ENCODE measurements at places on chromosomes 7 and 10.

DNA sequence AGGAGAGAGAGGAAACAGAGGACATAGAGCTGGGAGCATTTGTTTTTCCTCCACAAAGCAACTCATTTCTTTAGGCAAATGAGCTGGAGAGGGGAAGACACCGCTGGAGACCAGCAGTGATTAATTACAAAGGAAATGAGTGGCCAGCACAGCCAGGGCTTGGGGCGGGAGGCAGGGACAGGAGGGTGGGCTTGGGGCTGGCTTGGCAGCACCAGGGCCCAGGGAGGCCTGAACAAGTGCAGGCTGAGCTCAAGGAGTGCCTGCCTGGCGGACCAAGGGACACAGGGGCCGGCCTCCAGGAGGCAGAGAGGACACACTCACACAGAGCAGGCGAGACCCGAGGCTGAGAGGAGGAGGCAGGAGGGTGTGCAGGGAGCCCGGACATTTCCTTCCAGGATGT is 149.0 kb upstream of the UNC5B start:
- no peak for DNase-seq

DNA sequence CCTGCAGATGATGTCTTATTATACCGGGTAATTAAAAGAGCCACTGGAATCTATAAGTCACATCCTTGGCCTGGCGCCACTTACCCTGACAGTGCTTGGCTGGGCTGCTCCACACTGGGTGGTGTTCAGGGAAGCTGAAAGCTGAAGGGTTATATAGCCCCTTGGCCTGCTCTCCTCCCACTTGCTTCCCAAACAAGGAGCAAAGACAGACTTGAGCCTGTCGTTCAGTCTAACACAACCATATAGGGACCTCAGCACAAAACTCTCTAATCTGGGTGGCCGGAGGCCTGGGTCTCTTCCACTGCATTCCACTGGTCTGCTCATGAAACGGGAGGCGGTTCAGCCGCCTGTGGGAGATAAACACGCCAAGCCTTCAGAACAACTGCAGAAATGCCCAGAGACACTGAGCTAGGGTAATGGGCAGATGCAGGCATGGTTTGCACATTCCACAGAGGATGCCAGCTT is at the start of gene ACTA2:
TSS of gene ACTA2 (minus strand) at position 127 of the 465 bp plus-strand sequence. CDS start 3,843 bp downstream, outside the sequence.
- no peak for DNase-seq

DNA sequence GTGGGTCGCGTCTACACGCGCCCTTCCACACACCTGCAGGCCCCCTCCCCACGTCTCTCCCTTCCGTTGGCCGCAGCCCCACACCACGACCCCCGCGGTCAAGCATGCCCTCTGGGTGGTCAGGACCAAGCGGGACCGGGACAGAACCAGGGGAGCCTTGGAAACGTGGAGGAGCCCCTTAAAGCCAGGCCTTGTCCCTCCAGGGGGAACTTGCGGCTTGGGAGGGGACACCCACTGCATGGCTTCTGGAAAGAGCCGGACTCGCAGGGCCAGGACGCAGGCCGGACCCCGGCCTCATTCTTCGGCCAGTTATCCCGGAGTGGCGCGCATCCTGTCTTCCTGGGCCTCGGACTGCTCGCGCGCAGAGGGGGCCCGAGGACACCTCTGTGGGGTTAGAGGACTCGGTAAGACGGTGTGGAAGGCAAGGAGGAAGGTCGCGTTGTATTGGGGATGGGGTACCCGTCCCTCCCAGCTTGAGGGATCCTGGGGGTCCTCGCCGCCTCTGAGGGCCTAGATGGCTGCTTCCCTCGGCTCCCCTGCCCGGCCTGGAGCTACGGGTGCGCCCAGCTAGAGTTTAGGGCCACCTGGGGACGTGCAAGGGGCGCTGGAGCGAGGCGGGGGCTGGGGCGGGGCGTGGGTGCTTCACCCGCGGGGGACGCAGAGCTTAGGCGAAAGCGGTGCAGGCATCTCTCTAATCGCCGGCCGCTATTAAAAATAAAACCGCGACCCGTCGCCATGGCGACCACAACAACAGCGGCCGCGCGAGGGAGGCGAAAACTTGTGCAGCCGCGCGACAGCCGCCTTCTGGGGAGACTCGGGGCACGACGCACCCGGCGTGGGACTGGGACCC is 1.8 kb upstream of the PDGFA start:
- no peak for DNase-seq

GRCh38 chr10:20202337-20202736 is 386.1 kb downstream of the PLXDC2 start:
- no peak for DNase-seq

DNA sequence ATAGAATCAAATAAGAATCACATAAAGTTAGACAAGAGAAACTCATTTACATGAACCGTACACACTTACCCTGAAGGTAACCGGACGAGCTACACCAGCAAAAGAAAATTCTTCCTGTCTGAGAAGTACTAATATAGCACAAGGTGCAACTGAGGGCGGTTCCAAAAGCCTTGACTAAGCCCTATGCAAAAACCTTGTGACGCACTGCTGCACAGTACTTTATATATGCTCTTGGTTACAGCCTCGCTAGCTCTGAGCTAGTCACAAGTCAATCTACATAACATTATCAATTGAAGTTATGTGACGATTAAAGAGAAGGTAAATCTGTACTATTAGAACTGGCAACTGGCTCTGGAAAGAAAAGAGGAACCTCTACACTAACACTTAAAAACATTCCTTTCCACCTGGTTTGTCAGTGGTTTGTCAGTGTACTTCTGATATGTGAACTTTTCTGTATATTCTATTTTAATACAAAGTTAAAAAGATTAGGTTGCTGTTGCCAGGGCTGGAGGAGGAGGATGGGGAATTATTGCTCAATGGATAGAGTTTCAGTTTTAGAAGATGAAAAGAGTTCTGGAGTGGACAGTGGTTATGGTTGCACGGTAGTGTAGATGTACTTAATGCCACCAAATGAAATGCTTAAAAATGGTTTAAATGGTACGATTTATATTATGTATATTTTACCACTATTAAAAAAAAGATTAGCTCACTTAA is 21.6 kb downstream of the NT5C3A start:
- DNase-seq: peak; percentile 18

GRCh38 chr7:47962262-47962661 is 14.0 kb upstream of the PKD1L1 start:
- no peak for DNase-seq

DNA sequence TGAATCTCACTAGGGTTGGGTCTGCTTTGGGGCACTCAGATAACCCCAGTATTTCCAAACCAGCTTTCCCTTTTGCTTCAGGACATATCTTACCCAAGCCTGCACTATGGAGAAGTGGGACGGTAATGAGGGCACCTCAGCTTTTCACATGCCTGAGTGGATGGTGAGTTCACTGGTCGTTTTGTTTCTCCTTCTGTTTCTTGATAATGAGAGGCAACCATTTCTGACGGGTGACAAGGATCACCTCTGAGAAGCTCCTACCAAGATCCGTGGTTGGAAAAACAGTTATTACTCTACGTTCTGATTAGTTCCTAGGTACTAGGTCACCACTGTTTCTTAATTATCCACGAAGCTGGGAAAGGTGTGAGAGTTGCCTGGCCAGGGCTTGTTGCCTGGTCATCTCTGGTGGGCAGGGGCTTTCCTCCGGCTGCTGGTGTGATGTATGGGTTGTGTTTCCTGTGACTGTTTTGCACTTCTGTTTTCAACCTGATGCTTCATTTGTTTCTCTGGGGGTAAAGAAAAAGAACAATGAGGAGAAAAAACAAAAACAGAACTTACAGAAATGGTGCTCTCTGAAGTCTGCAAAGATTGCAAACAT is 65.7 kb upstream of the STRIP2 start:
- no peak for DNase-seq

- DNase-seq: no peak
These were observed 330.1 kb upstream of the LRGUK start for GRCh38 chr7:133796782-133797745.

DNA sequence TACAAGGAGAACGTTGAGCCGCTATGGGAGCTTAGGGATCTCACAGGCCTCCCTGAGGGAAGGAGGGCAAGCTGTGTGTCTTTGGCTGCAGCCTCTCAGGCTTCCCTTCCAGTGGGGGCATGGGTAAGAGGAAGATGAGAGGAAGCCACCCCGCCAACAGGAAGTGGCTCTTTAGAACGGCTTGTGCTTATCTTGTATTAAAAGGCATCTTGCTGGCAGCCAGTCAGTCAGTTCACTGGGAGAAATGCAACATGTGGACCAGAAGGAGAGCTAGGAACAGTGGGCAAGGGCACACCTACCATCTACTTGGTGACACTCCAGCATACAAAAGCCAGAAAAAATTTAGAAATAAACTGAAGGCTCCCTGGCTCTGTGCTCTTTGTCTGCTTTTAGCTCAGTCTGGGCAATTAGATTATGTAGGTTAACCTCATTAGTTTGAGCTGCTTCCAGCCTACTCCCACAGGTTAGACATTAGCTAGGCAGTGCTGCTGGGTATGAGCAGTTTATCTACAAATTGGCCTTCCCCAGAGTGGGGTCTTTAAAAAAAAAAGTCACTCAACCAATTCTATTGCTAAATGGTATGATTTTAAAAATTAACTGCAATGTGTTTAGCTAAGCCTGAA is 595.9 kb downstream of the KCNMA1 start:
- DNase-seq: no peak

- DNase-seq: peak; percentile 23
These were observed 33.9 kb upstream of the SLC29A3 start for GRCh38 chr10:71285180-71285545.

DNA sequence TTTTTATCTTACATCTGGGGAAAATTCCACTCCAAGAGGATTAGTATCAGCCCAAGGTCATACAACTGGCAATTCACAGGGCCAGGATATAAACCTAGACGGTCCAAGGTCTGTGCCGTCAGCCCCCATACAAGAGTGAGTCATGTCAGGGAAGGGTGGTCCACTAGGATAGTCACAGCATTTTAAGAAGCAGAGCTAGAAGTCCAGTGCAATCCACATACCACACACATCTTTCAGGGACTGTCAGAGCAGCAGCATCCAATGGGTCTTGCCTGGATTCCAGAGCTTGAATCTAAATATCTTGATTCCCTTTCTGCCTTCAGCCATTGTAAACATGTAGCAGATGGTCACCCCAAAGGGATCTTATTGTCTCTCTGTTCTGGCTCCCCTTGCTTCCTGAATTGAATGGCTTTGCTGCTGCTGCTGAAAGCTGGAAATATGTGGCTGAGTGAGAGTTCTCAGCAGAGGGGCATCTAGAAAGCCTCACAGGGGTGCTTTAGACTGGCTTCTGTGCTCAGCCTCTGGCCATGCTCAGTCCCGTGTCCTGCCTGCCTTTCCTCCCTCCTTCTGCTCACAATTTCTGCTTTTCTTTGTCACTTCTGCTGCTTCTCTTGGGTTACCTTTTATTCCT is 9.9 kb upstream of the OR6V1 start:
- no peak for DNase-seq

DNA sequence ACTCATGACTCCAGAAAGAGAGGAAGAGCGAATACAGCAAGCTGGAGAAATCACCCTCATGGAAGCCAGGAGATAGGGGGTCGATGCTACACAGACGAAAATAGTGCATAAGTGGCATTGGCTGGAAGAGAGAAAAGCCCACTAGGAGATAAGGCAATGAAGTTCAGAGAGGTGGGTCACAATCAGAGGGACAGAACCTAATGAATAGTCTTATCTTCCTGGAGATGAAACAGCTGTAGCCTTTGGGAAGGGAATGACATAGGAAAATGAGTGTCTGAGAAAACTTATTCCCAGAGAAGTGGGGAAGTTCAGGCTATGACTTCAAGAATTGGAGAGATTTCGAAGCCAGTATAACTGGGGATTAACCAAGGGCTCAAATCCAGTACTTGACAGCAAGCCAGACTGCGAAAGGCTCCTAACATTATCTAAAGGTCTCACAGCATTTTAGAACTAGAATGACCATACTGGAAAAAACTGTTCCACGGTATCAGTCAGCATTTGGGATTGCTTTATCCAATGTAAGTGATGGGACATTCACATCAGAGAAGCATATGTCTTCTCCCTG is 211.1 kb downstream of the ZNF365 start:
- DNase-seq: no peak

DNA sequence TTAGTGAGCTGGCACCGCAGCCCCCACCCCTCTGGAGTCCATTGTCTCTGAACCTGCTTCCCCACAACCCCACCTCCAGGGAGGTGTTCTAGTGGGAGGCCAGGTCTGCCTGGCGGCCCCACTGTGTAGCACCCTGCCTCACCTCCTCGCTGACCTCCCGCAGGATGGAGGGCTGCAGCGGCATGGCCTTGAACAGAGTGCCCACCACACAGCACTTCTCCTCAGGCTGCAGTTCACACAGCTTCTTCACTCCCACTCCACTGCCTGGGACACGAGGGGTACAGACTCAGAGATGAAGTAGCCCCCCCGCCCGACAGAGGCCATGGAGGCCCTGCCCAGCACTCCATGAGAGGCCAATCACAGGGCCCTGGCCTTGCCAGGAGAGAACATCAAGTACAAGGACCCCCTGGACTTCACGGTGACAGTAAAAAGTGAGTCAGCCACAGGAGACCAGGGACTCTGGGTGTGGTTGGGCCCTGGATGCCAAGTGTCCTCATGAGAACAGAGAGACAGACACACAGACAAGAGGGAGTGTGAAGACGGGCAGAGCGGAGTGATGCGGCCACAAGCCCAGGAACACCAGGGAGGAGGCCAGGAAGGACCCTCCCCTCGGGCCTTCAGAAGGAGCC is 5.4 kb downstream of the POLD2 start:
- no peak for DNase-seq

DNA sequence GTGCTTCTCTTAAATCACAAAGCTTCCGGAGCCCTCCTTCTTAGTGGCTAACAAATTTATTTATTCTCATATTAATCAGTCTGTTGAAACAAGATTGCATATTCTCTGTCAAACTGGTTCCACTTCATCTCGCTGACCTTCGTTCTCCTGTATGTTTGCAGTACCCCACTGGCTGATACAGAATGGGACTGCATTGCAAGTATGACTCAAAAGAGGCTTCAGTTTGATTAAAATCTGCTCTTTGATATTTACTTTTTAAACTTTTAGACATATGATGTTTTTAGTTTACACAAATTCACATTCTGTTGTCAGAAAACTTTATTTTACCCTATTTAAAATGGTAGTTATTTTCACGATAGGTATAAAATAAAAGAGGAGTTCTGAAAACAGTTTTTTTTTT is 14.3 kb upstream of the ARHGAP12 start:
- DNase-seq: no peak

DNA sequence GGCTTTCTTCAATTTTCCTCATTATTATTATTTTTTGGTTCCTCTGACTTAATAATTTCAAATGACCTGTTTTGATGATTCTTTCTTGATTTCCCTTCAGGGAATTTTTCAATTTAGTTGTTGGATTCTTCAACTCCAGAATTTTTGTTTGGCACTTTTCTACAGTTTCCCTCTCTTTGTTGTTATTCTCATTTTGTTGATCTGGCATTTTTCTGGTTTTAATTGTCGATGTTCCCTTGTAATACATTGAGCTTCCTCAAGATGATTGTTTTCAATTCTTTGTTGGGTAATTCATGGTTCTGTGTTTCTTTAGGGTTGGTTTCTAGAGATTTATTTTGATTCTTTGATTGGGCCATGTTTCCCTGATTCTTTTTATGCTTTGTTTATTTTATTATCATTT is 67.8 kb upstream of the DNAJC1 start:
- no peak for DNase-seq
